ENCODE measurements at places on chromosomes 6 and 20. TPM values are rescaled to one million over a fixed set of nuclear protein-coding genes. Genes with fewer than 3 reads are reported as not detected.

DNA sequence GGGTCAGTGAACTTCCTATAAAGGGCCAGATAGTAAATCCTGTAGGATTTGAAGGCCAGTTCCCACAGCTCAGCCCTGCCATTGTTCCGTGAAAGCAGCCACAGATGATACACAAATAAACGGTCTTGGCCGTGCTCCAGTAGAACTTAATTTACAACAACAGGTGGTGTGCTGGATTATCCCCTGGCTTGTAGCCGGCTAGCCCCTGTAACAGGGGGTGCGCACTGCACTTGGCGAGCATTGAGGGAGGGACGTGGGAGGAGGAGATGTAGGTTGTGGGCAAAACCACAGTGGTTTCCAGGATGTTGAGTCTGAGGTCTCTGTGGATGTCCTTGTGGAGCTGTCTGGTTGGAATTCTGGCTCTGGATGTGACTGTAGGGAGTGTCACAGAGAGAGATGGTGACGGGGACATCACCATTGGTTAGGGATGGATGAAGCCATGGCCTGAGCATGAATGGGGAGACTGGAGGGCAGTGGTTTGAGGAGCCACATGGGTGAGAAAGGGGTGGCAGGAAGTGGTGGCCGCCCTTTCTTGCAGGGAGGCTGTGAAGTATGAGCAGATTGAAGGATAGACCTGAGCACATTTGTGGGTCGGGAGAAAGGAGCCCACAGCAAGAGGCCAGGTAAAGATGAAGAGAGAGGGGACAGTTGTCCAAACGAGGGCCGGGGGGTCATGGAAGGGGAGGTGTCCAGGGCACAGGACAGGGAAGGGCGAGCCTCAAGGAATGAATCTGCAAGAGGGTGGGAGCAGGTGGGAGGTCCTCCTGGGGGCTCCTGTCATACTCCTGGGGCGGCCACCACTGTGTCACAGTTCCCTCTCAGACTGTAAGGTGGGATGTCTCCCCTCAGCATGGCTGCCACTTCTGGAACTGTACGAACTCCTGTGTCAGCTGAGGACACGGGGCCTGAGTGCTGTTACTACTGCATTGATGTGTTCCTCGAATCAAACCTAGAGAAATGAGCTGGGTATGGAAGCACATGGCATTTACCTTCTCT is 53.6 kb downstream of the CDH26 start:
- H3K27ac ChIP-seq, result no peak overlapping the region
- no peaks in the 10 kb centered on the region for H3K27me3 ChIP-seq
- H3K4me1 ChIP-seq, result no peaks in the 10 kb centered on the region
- peak; percentile 41 for DNase-seq
- H3K4me3 ChIP-seq, result no peak overlapping the region
- no peaks in the 10 kb centered on the region for H3K36me3 ChIP-seq

DNA sequence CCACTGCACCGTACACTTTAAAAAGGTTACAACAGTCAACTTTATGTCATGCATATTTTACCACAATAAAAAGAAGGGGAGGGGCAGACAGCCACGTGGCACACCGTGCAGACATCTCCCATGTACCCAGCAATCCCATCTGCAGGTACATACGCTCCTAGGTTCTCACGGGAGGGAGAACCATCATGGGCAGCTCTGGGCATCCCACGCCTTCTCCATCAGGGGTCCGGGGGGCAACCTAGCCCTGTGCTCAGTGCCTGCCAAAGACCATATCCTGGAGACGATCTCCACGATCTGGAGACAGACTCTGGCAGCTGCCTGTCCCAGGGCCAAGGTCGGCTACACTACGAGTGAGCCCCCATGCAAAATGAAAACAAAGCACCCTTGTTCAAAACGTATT is 2.5 kb upstream of the BNIP5 start:
- H3K27me3 ChIP-seq, result peaks cover 27% of the 10 kb centered on the region
- peaks cover 5% of the 10 kb centered on the region for H3K4me1 ChIP-seq
- H3K4me3 ChIP-seq, result no peak overlapping the region
- H3K36me3 ChIP-seq, result no peaks in the 10 kb centered on the region
- DNase-seq, result no peak

GRCh38 chr20:44601236-44601671 is 18.9 kb downstream of the PKIG start:
- no peaks in the 10 kb centered on the region for H3K36me3 ChIP-seq
- DNase-seq, result no peak
- no peaks in the 10 kb centered on the region for H3K27me3 ChIP-seq
- H3K4me3 ChIP-seq, result no peak overlapping the region
- H3K4me1 ChIP-seq, result peaks cover 45% of the 10 kb centered on the region
- H3K27ac ChIP-seq, result peak overlapping the region; percentile 86

DNA sequence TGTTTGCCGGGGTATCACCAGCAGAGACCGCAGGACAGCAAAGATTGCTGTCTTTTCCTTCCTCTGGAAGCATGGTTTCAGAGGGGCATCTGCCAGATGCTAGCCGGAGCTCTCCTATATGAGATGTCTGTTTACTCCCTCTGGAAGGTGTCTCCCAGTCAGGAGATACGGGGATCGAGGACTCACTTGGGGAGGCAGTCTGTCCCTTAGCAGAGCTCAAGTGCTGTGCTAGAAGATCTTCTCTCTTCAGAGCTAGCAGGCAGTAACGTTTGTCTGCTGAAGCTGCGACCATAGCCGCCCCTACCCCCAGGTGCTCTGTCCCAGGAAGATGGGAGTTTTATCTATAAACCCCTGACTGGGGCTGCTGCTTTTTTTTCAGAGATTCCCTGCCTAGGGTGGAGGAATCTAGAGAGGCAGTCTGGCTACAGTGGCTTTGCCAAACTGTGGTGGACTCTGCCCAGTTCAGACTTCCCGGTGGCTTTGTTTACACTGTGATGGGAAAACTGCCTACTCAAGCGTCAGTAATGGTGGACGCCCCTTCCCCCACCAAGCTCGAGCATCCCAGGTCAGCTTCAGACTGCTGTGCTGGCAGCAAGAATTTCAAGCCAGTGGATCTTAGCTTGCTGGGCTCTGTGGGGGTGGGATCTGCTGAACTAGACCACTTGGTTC is 133.0 kb upstream of the FLRT3 start:
- no peaks in the 10 kb centered on the region for H3K36me3 ChIP-seq
- H3K27ac ChIP-seq, result no peak overlapping the region
- no peaks in the 10 kb centered on the region for H3K27me3 ChIP-seq
- peak; percentile 26 for DNase-seq
- peaks cover 10% of the 10 kb centered on the region for H3K4me1 ChIP-seq

- no peak for DNase-seq
- no peaks in the 10 kb centered on the region for H3K27me3 ChIP-seq
- H3K4me1 ChIP-seq, result no peaks in the 10 kb centered on the region
These were observed 114.4 kb upstream of the MAP3K7 start for GRCh38 chr6:90701146-90701781.

DNA sequence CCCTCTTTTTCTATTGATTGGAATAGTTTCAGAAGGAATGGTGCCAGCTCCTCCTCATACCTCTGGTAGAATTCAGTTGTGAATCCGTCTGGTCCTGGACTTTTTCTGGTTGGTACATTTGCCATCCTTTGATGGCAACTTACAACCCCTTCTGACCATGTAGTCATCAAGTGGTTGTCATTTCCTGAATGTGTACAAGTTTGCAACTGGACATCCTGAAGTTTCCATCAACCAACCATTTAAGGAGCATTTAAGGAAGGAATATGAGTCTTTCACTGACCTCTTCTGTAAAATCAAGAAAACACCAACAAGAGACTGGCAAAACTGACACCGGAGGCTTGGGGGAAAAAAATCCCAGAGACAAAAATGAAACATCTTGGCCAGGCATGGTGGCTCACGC is 97.4 kb downstream of the RIN2 start:
- no peaks in the 10 kb centered on the region for H3K27me3 ChIP-seq
- no peaks in the 10 kb centered on the region for H3K36me3 ChIP-seq
- H3K4me1 ChIP-seq, result peaks cover 2% of the 10 kb centered on the region
- H3K27ac ChIP-seq, result no peak overlapping the region
- no peak for DNase-seq
- no peak overlapping the region for H3K4me3 ChIP-seq

DNA sequence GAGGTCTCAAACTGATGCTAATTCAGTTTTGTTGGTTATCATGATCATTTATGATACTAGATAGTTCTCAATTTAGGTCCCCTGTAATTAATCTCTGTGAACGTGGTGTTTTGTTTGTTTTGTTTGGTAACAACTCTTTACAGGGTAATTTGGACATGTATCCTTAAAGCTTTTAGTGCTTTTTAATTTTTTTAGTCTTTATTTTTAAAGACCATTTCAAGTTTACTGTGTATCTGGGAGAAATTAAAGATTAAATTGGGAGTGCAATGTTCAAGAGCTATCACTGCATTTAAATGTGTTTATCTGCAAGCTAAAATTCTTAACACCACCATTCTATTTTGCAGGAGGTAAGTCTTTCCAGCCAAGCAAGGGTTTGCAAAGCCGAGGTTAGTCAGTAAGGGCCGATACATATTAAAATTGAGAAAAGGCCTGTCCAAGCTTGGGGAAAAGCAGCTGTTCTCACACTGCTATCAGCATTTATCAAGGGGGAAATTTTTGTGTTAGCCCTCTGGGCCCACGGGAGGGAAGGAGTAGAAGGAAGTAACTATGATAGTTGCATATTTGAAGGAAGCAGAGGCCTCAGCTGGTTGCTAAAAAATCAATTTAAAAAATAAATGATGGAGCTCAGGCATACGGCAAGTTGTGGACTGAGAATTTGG is 59.3 kb upstream of the ZNF217 start:
- DNase-seq, result no peak
- no peaks in the 10 kb centered on the region for H3K27me3 ChIP-seq
- no peak overlapping the region for H3K4me3 ChIP-seq
- H3K36me3 ChIP-seq, result no peaks in the 10 kb centered on the region

Gene SLC22A2
- not detected for total RNA-seq

Gene PSORS1C2
- not detected for total RNA-seq

Gene ADRM1
- total RNA-seq, result 117 TPM

Gene CDH4
- total RNA-seq, result 2.2 TPM

Gene LY6G6D
- total RNA-seq, result not detected

Gene APCDD1L
- total RNA-seq, result 2.0 TPM

Gene BPIFB1
- 51.1 TPM for total RNA-seq

Gene FAM162B
- 7.7 TPM for total RNA-seq

Gene MOG
- total RNA-seq, result not detected

Data from stomach (tissue), 19 donors.